ENCODE measurements at places on chromosomes 2 and 18. TPM values are rescaled to one million over a fixed set of nuclear protein-coding genes. Genes with fewer than 3 reads are reported as not detected.

DNA sequence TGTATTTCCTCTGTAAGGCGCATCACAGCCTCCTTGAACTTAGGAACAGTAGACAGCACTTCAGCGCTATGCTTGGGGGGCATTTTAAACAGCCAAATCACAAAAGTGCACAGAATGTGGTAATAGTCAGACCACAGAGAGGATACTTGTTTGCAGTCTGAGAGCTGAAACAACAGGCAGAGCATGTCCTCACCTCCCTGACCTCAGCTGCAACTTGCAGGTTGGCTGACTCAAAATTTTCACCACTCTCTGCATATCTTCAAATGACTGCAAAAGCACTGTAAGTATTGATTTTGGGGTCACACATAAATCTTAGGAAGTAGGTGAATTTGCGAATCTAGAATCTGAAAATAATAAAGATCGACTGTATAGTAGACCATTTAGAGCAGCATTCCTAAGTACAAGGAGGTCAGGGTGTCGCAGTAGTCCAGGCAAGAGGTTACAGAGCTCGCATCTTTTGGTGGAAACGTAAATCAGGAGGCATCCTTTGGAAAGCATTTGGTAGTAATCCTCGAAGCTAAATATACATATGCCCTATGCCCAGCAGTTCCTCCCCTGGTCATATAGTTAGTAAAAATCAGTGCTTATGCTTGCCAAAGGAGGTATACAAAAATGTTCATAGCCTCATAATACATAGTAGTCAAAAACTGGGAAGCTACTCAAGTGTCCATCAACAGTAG lies 108.2 kb upstream of the MYCN start:
- no peak for DNase-seq

GLS gene
- polyA plus RNA-seq = 8.6 TPM

DNA sequence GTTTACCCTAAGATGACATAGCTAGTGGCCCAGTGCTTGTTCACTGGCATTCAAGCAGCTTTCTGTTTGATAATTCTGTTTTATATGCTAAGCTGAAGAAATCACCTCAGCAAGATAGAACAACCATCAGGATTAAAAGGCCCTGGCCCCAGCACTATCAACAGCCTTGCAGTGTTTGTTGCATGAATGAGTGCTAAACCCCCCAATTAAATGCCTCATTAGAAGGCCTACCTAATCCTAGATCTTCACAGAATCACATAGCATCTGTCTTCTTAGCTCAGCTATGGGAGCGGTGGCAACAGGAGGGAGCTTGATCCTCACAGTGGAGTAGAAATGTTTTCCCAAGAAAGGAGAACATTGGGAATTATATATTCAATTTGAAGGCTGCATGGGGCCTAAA lies 194.1 kb upstream of the HNMT start:
- no peak for DNase-seq

RGPD3 gene
- 0.08 TPM for polyA plus RNA-seq

DNA sequence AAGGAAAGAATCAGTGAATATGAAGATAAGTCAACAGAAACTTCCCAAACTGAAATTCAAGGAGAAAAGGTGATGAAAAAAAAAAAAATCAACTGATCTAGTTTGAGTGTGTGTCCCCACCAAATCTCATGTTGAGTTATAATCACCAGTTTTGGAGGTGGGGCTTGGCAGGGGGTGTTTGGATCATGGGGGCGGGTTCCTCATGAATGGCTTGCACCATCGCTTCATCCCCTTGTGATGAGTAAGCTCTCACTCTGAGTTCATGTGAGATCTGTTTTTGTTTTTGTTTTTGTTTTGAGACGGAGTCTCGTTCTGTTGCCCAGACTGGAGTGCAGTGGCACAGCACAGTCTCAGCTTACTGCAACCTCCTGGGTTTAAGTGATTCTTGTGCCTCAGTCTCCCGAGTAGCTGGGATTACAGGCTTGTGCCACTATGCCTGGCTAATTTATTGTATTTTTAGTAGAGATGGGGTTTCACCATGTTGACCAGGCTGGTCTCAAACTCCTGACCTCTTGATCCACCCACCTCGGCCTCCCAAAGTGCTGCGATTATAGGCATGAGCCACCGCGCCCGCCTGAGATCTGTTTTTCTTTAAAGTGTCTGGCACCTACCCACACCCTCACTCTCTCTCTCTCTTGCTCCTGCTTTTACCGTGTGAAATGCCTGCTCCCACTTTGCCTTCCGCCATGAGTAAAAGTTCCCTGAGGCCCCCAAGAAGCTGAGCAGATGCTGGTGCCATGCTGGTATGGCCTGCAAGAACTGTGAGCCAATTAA lies 4.0 kb upstream of the SLC66A2 start:
- DNase-seq = no peak

- DNase-seq = no peak
Measured at GRCh38 chr18:79947054-79947755, 4.2 kb downstream of the SLC66A2 start.

DNA sequence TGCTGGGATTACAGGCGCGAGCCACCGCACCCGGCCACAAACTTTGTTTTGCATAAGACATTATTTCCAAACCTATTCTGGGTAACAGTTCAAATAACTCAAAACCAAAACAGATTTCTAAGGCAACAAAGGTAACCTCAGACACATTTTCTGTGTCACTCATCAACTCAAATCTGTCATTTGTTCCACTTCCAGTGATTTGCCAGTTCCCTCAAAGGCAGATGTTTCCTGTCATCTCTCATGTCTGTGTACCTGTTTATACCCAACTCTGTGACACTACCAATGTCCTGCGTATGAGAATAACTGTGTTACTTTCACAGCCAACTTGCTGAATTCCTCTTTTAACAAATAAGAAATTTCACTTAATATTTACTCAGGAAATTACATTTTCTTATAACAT lies 54.4 kb downstream of the SCN3A start:
- DNase-seq = no peak

TXNL4A gene
- 197 TPM for polyA plus RNA-seq

LHCGR gene
- polyA plus RNA-seq = 0.19 TPM

DNA sequence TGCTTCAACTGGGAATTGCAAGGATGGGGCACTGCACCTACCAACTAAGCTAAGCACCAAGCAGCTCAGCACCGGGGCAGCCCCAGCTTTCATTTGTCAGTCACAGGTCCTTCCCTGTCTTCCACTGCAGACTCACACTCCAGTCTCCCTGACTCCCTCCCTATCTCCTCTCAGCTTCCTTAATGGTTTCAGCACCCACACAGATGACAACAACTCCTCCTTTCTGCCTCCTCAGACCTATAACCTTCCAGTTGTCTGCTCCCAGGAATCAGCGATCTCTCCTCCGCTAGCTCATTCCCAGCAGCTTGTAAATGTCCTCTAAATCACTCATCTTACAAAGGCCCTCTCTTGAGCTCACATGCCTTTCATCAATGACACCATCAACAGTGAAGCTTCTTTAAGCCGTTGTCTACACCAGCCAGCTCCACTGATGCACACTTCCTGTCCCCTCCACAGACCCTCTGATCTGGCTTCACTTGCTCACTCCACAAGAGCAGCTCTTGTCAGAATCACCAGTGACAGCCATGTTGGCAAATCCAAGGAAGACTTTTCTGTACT lies 32.1 kb downstream of the CLASP1 start:
- no peak for DNase-seq

GRCh38 chr18:50286391-50287027 lies 983 bp downstream of the CXXC1 start:
- DNase-seq = no peak

PIEZO2 gene
- 6.0 TPM for polyA plus RNA-seq

DNA sequence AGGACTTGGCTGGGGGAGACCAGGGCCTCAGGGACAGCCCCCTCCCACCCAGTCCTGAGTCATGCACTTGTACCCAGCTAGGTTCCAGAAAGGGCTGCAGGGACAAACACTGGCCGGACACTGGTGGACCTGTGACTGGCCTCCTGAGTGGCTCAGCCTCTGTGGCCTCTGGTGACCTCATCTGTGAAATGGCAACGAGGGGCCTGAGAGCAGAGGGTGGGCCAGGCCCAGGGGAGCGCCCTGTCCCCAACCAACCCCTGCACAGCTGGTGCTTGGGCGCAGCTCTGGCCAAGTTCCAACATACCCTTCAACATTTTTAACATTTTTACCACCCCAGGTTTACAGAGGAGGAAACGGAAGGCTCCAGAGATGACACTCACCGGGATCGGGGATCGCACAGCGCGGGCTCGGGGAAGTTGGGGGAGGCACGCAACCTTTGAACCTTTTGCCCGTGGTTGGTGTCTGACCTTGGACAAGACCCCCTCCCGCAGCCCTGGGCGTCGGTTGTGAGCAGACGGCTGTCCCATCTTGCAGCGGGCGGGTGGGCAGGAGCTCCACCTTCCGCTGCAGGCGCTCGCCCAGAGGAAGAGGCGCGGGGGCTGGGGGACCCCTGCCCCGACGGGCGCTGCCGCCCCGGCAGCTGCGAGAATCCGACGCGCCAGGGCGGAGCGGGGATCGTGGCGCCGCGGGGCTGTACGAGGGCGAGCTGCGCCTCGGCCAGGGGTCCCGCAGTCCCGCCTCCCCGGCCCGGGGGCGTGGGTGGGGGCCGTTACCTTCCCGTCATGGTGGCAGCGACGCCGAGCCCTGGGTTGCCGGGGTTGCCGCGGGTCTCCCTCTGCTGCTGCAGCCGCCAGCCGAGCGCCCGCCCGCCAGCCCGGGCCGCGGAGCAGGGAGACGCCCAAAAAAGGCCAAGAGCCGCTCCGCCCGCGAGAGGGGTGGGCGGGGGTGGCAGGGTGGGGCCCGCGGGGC lies 805 bp downstream of the LIMS2 start:
- DNase-seq = peak; percentile 67

DNA sequence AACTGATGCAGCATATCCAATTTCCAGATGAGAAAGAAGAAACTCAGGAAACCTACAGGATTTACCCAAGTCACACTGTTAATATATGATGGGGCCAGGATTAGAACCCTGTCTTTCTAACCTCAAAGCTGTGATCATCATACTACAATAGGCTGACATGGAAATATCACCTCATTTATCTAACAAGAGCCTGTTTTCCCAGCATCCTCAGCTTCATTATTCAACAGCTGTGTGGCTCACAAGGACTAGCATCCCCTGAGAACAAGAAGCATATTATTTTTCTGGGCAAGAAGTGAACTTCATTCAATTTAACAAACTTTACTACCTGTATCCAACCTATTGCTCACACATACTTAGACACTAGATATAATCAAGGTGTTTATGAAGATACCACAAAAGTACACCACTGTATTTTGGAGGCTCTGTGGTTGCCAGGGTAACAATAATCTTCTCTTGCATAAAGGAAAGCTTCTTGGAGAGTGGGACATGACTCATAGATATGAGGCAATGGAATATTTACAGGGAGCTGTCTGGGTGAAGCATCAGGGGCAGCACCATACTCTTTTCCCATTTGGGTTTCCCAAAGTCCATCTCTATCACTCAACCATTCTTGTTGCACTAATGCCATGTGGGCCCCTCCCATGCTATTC lies 218.2 kb downstream of the RAD51AP2 start:
- no peak for DNase-seq

GKN1 gene
- not detected for polyA plus RNA-seq
